ENCODE measurements at places on chromosomes 1 and 21.

DNA sequence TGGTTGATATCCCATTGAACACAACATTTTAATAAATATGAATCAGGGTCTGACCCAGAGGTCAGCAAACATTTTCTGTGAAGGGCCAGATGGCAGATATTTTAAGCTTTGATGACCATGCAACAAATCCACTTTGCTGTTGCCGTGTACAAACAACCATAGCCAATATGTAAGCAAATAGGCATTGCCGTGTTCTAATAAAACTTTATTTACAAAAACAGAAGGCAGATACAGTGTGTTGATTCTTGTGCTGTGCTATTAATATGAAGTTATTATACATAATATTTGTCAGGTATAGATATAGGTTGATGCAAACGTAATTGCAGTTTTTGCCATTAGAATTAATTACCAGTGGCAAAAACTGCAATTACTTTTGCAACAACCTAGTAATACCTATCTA, 8.8 kb upstream of the XCL1 start:
- no peak for DNase-seq

DNA sequence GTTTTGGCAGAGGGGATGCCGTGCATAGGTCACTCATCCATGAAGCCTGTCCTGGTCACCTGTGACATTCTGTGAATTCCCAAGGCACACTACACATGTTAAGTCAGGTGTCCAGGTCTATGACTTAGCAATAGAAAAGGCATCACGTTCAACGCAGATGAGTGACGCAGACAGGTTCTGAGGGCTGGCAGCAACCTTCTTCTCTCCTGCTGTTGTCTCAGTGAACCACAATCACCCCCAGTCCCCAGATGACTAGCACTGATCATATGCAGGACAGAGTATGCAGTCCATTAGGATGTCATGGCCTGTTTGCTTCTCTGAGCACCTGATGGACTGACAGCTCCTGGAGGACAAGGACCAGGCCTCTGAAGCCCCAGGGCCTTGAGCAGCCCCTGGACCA, 157.8 kb upstream of the KAZN start:
- no peak for DNase-seq

DNA sequence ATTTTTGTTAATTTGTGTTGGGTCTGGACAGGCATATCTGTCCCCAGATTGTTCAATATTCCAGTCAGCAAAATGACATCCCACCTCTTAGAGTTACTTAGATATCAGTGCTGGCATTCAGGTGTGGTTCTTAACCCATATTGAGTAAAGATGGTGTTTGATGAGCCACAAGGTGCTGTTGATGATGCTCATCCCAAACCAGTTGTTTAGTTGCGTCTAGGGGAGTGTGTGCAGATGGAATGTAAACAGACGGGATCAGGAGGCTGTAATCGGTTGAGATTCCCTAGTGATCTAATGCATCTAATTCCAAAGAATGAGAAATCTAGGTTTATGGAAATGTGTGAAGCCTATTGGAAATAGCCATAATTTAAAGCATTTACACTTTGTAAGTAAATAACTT, 1.1 kb downstream of the HOOK1 start:
- DNase-seq: no peak

DNA sequence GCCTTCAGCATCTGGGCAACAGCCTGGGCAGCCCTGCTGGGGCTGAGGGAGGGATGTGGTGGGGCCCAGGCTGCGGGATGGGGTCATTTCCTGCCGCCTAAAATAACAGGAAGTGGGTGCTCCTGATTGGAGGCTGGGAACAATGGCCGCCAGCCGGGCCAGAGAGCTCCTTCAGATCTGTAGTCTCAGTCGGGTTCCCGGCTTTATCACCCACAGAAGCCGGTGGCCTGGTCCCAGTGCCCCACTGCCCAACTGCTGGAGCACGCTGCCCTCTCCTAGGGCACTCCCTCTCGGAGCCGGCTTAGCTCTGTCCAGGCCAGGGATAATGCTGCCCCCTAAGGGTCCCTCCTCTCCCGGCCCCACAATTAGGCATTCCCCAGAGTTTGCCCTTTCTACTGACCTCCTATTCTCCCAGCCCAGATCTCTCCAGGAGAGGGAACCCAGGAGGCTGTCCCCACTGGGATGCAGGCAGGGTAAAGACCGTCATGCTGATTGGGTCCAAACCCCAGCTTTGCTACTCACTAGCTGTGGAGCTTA, 5.1 kb downstream of the MAP7D1 start:
- DNase-seq: peak; percentile 51

DNA sequence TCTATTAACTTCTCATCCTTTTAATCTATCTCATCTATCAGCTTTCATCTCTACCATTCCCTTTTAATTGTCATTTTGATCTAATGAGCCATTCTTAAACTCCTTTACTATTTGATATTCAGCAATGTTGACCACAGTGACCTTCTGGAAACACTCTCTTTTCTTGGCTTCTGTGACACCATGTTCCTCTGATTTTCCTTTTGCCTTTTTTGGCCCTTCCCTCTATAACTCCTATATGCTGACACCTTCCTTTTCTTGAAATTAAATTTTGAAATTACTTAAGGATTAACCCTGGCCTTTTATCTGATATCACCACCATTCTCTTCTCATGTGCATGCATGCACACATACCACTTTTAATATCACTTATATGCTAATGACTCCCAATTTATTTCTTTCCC, 41.2 kb upstream of the SAMSN1 start:
- DNase-seq: no peak

GRCh38 chr1:3461238-3461933, 6.9 kb downstream of the ARHGEF16 start:
- no peak for DNase-seq

All from renal pelvis (tissue), 12 donors.